Activated CD4-positive, alpha-beta T cell treated with anti-CD3 and anti-CD28 coated beads for 1 hour (primary cell): ENCODE measurements at places on chromosomes 3 and 15.

DNA sequence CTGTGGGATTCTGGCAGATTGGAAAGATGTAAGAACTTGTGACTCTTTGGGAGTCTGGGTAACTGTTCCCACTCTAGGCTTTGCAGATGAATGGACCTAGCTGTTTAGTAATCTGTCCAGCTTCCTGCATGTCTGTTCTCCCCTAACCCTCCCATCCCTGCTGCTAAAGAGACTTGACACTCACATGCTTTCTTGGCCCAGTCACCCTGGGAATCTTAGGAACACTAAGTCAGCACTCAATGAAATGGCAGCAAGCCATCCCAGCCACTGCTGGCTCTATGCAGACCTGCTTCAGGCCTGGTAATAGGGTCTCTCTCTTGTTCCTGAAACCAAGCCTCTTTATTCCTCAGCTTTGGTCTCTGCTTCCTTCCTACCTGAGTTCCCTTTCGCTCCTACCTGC, 63.7 kb upstream of the THSD4 start:
- DNase-seq: no peak

- no peak for DNase-seq
These were observed 13.7 kb downstream of the TAGLN3 start for GRCh38 chr3:112012205-112012992.

DNA sequence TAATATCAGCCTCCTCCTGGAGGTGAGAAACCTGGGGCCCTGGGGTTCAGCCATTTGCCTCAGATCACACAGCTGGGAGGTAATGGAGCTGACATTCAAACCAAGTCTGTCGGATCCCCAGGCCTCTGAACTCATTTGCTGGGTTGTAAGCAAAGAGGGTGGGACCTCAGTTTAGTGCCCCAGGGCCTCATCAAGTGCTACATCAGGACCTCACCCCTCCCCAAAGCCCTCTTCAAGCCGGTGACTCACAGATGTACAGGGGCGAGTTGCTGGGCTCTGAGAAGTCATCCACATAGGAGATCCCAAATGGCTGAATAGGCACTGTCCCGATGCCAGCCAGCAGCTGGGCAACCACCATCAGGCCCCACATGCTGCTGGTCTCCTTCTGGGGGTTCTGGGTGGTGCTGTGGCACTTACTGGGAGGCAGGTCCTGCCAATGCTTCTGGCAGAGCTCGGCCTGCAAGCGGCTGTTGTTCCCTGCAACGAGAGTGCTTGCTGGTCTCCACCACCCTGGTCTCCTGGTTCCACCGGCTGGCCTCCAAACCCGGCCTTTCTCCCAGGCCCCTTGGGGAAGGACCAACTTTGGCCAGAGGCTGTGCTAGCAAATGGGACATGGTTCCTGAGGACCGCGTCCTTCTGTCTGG, 59.2 kb upstream of the RAB6B start:
- no peak for DNase-seq

DNA sequence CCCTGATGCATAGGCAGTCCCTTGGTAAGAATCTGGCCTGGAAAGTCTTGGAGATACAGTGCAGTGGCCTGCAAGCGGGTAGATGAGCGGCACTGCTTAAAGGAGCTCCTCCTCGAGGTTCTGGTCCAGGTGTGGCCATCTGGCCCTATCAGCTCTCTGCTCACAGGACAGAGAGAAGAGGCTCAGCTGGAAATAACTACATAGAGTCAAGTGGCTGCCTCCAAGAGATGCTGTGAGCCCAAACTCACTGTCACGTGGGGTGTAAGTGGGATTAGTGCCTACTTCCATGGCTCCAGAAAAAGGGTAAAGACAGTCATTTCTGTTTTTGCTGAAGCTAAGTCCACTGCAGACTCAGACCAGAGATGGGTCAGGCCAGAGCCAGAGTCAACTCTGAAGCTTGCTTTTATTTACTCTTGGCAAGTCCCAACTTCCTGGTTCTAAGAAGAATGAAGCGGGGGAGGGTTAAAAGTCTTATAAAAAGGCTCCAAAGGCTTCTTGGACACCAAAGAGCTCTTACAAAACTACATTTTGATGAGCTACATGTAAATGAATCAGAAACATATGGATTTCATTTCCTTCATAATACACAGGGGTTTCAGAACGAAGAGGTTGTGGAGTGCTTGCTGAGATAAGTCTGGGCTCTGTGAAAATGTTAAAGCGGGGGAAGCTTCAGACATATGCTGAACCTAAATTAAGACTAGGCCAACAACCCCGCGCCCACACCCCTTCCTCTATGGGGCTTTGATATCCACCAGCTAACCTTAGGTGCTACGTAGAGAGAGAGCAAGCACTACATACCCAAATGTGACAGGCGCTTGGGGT, 77.1 kb downstream of the PDZRN3 start:
- DNase-seq: no peak

GRCh38 chr15:80375968-80376891, 28.0 kb upstream of the ARNT2 start:
- DNase-seq: no peak

DNA sequence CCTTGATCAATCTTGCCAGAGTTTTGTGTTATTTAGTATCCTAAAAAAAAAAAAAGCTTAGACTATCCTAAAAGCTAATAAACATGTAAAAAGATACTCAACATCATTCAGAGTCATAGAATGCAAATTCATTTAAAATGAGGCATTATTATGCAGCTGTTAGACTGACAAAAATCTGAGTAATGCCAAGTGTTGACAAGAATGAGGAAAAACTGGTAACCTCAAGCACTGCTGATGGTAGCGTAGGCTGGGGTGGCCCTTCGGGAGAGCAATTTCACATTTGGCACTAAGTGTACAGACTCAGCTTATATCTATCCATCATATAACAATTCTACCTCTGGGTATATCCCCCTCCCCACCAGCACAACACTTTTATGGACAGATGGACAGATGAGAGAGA, 280.4 kb downstream of the RAP2B start:
- no peak for DNase-seq

- no peak for DNase-seq
These were observed 88.8 kb downstream of the HES1 start for GRCh38 chr3:194224471-194225417.
